Activated CD4-positive, alpha-beta T cell treated with anti-CD3 and anti-CD28 coated beads, Interleukin-2, amount 50 U/mL, for 1 hour (primary cell): ENCODE measurements at places on chromosomes 3 and 15.

- no peak for DNase-seq
Observed at GRCh38 chr3:101184111-101184510, 136.3 kb downstream of the IMPG2 start.

- no peak for DNase-seq
Observed at GRCh38 chr3:123287051-123287961, 85.6 kb downstream of the SEC22A start.

DNA sequence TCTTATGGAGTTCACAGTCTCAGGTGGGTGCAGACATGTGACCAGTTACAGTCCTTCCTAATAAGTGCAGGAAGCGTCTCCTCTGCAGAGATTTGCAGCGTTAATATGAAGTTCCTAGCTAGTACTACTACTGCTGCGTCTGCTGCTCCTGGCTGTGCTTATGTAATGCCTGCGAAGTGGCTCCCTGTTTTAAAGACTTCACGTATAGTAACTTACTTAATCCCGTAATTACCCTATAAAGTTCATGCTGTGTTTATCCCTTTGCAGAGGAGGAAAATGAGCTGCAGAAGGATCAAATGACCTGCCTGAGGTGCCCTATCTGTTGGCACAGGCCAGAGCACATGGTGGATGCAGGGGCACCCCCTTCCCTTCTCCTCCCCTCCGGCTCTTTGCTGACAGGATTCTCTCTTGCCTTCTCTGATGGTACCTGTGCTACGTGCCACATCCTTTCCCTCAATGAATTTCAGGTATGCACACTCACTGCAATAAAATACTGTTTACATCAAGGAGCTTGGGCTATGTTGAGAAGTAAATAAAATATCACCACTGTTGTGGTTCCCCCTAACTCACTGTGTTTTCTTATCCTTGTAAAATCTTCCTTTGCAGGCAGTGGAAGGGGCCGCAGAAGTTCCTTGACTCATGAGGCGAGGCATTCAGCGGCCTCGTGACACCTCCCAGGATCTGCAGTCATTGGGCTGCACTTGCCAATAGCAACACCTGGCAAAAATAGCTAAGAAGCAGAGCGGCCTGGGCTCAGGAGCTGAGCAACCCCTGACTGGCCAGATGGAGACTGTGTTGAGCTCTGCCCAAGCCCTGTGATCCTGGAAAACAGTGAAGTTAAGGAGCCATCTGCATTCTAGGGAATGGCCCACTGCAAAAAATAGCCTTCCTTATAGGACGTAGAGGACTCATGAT is 188.9 kb upstream of the ATP10A start:
- DNase-seq = no peak

DNA sequence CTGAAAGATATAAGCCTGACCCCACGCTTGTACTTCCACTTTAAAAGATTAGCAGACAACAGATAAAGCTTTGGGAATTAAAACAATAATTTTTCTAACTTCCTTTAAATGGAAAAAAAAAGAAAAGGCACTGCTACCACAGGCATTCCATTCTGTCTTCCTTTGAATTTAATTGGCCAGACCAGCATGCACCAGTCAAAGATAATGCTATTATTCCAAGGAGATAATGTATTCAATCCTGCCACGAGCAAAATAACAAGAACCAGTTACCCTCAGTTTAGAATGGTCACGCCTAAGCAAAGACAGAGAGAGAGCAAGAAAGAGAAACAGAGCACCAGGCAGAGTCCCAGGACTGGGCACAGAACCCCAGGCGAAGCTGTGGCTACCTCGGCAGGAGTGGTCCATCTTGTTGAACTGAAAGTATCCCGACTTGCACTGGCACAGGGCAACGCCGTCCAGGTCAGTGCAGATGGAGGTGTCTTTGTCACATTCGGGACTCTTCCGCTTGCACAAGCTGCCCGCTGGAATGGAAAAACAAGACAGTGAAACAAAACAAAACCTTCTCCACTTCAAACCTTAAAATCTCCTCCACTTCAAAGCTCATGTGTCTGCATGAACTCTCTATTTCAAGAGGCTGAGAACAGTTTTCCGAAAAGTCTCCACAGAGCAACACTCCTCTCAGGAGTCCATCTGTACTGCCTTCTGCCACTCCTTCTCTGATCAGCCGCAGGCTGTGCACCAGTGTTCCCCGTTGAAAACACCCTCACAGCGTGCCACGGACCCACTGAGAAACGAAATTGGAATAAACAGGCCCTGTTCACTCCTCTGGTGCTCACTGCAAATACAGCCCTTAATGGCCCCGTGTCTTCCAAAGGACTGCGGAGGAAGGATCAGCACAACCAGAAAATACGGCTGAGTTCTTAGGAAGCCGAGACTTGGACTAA is 58.2 kb downstream of the HEG1 start:
- no peak for DNase-seq

- DNase-seq = no peak
Observed at GRCh38 chr15:29324746-29325145, 55.1 kb upstream of the NSMCE3 start.

- no peak for DNase-seq
Observed at GRCh38 chr3:144252896-144253295, 281.3 kb downstream of the DIPK2A start.

- DNase-seq = no peak
Observed at GRCh38 chr3:28279770-28280169, 38.4 kb downstream of the CMC1 start.

GRCh38 chr3:39094851-39095677 is 12.4 kb downstream of the GORASP1 start:
- no peak for DNase-seq
